ENCODE measurements at places on chromosomes 1 and 21.

DNA sequence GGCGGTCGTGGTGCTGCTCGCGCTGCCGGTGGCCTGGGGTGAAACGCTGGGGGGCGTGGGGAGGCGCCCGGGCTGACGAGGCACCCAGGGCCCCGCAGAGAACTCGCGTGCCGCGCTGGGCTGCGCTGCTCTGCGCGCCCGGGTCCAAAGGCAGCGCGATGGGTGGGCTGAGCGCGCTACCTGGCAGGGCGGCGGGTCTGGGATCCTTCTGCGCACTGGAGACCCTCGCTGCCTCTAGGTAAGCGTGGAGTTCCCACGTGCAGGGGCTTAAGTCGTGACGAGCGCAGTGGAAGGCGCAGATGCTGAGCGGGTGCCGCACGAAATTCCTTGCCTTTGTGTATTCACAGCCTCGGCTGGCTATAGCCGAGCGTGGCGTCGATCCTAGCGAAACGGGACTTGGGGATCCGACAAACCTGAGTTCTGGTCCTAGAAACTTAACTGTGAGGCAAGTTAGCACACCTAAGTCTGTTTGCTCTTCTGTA is 24.6 kb downstream of the CR1L start:
- no peak for DNase-seq

DNA sequence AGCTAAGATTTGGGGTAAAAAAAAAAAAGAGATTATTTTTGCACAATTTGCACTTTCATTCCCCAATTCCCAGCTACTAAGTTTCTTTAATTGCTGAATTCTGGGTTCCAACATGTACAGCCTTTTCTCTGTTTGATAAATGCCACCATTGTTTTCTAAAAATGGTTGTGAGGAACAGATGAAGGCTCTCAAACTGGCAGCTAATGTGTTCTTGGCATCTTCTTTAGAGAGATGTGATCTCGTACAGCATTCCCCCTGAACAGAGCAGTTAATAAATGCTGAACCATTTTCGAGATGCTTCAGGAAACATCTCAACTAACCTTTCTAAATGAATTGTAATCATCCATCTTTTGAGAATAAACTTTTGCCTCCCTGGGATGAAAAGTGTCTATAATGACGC is 107.9 kb upstream of the DYNLT5 start:
- DNase-seq = no peak

GRCh38 chr1:155210314-155211104 is 2.0 kb downstream of the MTX1 start:
- no peak for DNase-seq

DNA sequence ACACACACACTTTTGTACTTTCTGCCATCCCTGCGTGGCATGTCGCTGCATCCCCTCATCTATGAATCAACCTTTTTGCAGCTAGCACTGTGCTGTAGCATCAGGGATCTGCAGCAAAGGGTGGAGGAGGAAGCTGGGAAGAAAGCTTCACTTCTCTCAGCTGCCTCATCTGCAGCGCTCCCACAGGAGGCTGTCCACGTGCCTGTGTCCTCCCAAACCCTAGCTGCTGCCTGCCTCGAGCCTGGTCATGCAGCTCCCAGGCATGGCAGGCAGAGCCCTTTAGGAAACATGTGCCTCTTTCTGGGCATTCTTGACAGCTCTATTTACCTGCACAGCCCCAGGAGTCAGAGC is 262.1 kb upstream of the SGIP1 start:
- DNase-seq = no peak

DNA sequence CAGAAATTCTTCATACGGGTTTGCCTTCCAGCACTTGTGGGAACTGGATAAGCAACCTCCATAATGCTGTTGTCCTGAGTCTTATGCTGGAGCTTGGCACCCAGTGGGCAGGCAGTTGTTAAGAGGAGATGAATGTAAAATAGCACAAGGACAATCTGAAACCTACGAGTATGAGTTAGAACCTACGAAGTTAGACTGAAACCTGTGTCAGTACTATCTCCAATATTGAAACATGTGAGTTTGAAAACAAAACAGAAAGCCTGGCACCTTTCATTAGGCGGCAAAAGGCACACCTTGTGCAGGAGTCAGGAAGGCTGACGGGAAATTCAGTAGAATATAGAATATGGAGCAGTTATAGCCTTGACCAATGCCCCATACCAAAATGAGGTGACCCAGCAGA is 489.7 kb upstream of the RGS18 start:
- no peak for DNase-seq

DNA sequence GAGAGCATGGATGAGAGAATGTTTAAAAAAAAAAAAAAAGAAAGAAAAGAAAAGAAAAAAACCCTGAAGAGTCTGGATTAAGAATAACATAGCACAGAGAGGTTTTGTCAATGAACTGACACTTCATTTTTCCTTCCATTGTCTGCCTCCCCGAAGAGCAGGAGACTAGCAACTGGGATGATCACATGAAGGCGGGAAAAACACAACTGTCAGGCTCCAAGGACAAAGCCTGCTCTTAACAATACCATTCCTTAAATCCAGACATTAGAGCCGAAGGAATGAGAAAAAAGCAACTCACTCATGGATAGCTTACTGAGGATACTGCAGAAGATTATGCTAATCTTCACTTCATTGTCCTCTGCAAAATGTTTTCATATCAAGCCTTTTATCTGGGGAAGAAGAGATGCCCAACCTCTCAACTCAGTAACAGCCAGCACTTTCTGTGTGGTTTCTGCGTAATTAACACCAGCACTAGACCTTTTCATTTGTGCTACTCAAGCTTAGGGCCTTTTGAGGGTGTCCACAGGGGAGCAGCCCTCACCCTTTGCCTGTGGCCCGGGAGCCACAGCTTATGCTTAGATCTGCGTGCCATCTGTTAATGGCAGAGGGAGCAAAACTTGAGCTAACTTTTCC is 182.3 kb downstream of the BARHL2 start:
- DNase-seq = no peak

Measured in activated T-cell treated with anti-CD3 and anti-CD28 coated beads, Interleukin-2, amount 50 U/mL, for 48 hours (primary cell).